ENCODE measurements at places on chromosomes 16 and 17.

DNA sequence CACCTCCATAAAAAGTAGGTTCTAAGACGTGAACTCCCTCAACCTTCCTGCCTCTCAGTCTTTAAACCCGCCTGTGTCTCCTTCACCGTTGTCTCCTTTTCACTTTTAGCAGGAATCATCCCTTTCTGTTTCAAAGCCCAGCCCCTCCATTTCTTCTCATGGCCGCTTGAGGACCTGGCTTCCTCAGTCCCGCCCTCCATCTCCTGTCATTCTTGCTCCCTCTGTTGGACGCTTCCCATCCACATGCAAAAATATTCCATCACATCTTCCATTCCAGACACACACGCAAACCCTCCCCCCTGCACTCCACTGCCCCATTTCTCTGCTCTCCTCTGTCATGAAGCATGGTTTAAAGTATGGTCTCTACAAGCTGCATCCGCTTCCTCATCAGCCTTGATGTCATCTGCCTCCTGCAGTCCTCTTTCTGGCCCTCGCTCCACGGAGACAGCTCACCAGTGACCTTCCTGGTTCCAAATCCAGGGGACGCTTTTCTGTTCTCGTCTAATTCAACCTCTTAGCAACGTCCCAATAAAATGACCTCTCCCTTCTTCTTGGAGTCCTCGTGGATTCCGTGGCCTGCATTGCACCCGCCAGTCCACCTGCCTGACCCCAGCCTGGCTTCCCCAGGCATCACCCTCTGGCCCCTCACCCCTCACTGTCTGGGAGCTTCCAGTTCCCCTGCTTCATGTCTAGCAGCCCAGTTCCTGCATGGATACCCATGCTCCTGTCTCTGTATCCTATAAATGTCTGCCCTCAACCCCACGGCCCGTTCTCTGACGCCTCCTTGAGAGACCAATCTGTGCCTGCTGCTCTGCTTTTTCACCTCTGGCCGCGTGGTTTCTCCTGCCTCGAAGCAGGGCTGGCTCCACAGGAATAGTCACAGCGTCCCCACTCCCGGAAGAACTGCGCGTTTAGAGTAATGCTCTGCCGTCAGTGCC, 26.2 kb downstream of the ANKRD40 start:
- no peak for DNase-seq

DNA sequence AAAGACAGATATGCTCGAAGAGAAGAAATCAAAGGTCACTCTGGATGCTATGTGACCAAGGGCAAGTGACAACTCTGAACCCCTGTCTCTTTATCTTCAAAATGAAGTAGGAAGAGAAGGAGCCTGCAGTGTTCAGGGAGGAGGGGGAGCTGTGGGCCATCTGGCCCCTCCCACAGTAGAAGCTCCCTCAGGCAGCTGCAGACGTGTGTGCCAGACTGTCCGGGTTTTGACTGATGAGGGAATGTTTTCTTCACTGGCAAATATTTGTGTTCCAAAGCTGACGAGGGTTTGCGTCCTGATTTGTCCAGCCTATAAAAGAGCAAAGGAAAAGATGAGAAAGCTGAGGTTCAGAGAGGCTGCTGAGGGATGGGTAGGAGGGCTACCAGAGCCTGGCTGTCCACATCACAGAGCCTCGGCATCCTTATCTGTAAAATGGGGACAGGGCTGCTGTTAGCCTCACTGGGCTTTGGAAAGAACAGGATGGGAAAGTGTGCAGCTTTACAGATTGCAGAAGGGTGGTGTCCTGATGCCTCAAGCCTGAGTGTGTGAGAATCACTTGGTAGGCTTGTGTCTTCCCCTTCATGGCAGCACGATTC, 1.8 kb upstream of the GINS2 start:
- DNase-seq: no peak

DNA sequence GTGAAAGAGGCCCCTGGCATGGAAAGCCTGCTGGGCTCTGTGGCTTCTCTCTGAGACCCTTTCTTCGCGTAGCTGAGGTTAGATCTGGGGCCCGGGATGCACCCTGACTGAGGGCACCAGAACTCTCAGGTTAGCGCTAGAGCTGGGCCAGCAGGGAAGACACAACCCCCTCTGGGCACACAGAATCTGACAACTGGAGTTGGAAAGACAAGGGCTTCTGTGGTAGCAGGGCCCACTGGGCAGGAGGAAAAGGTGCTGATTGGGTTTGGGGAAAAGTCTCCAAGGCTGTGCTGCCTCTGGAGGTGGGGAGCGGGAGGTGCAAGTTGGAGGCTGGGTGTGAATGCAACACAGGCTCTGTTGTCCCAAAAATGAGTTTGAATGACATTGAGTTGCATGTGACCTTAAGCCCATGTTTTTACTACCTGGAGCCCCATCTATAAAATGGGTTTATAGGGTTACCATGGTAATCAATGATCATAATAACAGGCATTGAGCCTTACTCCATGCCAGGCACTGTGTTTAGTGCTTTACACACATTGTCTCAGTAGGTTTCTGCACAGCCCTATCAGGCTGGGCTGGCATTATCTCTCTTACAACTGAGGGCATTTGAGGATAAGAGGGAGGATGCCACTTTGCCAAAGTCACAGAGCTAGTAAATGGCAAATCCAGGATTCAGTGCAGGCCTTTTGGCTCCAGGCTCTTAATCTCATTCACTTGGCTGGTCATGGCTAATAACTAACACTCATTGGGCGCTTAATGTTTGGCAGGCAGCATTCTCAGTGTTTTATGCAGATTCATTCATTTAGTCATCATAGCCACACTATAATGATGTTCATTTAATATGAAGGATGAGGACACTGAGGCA, 9.5 kb upstream of the IGFBP4 start:
- no peak for DNase-seq

- DNase-seq: no peak
Measured at GRCh38 chr17:65197201-65197600, 60.0 kb downstream of the RGS9 start.

GRCh38 chr16:21197112-21197511, 14.3 kb downstream of the ZP2 start:
- DNase-seq: no peak

DNA sequence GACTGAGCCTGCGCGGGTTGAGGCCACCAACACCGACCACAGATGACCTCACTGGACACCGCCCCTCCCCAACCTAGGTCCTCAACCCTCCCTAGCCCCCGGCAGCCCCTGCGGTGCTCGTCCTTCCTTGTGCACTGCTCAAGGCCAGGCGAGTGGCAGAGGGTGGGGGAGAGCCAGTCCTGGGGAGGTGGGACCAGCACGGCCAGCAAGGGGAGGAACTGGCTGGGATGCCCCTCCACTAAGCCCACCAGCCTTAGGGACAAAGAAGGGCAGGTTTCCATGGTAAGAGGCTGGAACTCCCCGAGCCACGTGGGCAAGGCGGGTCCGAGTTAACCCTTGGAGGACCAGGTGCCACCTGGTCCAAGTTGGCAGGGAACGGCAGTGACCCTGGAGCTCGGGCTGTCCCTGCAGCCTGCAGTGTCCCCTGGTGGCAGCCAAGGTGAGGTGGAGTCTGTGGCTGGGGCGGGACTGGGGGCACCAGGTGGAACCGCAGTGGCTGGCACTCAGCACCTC, 9.2 kb downstream of the FSCN2 start:
- DNase-seq: no peak

- DNase-seq: no peak
Measured at GRCh38 chr17:57096472-57097202, 11.6 kb downstream of the AKAP1 start.

- no peak for DNase-seq
Measured at GRCh38 chr17:36939802-36940312, 2.6 kb downstream of the LHX1 start.

- DNase-seq: no peak
Measured at GRCh38 chr16:55502801-55503366, 6.0 kb upstream of the LPCAT2 start.

DNA sequence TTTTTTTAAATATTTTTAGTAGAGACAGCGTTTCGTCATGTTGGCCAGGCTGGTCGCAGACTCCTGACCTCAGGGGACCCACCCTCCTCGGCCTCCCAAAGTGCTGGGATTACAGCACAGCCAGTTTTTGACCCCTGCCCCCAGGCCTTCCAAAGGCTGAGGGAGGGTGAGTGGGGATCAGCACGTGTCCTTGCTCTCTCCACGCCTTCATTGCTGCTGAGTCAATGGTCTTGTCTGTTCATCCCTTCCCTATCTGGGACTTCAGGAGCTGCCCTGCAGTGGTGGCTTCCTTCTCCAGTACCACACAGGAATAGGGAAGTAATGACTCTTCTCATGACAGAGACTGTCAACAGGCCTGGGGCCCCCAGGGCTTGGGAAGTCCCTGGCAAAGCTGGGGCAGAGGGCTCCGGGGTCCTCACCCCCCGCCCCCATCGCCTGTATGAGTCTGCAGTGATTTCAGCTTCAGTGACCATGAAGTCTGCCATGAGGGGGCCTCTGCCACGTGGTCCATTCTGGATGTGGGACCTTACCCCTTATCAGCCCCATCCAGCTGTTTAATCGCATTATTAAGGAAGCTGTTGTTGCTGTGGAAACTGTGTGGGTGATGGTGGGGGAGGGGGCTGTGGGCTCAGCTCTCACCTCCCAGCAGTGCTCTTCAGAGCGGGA, 6.1 kb downstream of the ABCC3 start:
- no peak for DNase-seq

- DNase-seq: no peak
Measured at GRCh38 chr16:76748461-76749348, 442.3 kb upstream of the MON1B start.

DNA sequence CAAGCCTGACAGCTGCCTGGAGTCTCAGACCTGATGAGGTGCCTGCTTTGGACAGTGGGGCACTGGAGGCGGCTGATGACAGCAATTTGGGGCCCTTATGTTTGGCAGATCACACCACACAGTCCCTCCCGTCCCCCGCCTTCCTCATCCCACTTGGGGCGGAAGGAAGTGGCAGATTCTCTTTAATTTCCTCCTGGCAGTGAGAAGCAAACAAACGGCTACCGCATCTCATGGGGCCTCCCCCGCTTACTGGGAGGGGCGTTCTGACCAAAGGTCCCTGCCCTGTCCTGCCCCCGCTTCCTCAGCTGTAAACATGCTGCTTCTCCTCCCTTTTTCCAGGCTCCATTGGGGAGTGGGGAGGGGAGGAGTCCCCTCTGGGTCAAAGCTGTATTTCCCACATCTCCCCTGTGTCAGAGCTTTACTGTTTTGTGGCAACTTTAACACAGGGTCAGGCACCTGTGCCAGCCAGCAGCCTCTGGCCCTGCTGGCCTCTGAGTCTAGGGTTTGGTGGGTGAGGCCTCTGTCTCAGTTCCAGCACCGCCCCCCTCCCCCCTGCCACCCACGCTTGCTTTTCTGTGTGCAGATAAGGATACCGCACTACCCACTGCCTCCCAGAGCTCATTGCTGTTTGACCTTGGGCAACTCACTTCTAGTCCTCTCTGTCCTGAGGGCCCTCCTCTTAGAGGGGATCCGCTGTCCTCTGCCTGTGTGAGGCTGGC, 5.4 kb upstream of the NFATC3 start:
- peak; percentile 46 for DNase-seq

DNA sequence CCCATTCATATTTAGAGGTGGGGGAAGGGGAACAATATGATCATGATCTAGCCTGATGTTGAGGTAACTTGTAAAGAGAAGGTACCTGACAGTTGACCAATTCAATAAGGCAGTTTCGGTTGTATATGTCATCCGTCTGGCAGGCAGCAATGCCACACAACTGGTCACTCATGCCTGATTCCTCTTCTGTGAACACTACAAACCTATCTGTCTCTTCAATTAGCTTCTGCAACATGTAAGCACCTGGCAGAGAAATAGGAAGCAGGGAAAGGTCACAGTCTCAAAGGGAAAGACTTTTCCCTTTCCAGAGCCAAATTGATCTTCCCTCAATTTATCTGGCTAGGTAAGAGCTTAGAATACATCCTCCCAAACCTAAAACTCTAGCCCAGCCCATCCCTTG, 10.2 kb upstream of the RSKR start:
- DNase-seq: no peak

GRCh38 chr17:72618001-72618509, 474.4 kb downstream of the SLC39A11 start:
- peak; percentile 17 for DNase-seq

DNA sequence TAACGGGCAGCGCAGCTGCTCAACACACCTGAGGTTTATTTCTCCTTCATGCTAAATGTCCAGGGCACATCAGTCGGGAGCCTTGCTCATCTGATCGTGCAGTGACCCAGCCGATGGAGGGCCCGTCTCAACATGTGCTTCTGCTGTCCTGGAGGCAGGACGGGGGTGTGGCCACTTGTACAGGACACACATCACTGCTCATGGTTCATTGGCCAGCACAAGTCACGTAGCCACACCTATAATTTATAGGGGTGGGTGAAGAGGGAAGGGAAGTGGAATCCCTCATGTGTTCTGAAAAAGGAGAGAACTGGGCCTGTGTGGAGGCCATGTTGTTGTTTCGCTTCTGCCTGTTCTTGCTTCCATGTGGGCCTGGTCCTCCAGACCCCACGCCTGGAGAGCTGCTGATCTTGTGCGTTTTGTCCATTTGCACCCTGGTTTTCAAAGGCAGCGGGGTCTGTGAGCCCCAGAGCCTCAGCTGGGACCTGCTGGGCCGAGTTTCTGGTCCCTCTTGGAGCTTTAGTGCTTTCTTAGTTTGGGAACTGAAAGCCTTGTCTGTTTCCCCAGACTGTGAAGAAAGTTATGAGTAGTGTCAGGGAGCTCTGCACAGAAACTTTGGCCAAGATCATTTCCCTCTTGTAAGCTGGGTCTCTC, 60.5 kb downstream of the CMIP start:
- DNase-seq: no peak

GRCh38 chr16:16828913-16829398, 450.0 kb downstream of the NPIPA7 start:
- no peak for DNase-seq

GRCh38 chr17:45386178-45386577, 46.5 kb downstream of the ARHGAP27 start:
- no peak for DNase-seq

Data from T-helper 9 cell (primary cell).